ENCODE measurements at places on chromosomes 1 and 21. TPM values are rescaled to one million over a fixed set of nuclear protein-coding genes. Genes with fewer than 3 reads are reported as not detected.
A peak's percentile ranks its signal among the peaks of the same experiment; 100 is the strongest.

DNA sequence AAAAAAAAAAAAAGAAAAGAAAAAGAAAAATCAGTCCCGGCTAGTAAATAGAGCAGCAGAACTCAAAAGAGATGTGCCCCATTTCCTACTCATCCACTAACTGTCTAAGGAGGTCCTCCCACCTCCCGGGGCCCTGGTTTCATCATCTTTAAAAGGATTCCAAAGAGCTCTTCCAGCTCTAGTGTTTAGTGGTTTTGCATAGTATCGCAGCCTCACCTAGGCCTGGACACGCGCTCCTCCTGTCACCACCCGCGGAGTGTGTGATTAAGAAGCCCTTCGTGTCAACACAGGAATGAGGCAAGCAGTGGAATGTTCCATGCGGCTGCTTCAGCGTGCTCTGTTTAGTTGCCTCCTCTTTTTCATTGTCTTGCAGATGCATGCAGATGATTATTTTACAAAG is 49.0 kb downstream of the LBR start:
- H3K27me3 ChIP-seq, result no peaks in the 10 kb centered on the region
- no peaks in the 10 kb centered on the region for H3K36me3 ChIP-seq
- no peak overlapping the region for H3K27ac ChIP-seq
- no peaks in the 10 kb centered on the region for H3K4me1 ChIP-seq
- peak; percentile 64 for DNase-seq

Gene NR1I3
- not detected for total RNA-seq

DNA sequence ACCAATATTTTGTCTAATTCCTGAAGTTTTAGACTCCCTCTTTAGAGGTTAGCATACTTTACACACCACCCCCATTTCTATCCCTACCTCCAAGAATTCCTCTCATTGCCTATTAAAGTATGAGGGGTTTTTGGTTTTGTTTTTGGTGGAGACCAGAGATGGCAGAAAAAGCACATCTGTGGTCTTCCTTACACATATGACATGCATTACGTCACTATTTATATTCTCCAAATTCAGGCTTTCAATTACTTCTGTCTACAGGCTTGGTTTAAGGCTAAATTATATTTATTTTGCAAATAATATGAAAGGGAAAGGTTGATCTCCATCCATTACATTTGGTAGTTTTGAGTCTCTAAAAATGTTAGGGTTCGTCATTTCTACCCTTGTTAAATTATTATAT is 674.6 kb downstream of the LMO4 start:
- H3K4me1 ChIP-seq, result peaks cover 5% of the 10 kb centered on the region
- no peak overlapping the region for H3K4me3 ChIP-seq
- no peaks in the 10 kb centered on the region for H3K27me3 ChIP-seq

DNA sequence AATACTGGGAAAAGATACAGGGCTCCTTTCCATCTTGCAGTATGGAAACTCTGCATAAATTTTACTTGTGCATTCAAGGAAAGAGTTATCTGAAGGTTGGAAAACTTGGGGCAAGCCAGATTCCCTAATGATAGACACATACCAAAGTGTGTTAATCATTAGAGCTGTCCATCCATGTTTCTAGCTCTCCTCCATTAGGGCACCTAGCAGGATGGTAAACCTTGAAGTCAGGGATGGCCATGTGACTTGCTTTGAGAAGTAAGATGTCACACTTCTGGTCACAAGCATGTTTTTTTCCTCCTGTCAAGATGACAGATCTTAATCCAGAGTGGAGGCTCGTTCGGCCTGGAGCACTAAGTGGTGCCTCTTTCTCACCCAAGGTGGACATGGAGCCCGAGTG is 241.9 kb upstream of the RUNX1 start:
- no peaks in the 10 kb centered on the region for H3K27me3 ChIP-seq
- no peaks in the 10 kb centered on the region for H3K4me1 ChIP-seq
- no peak overlapping the region for H3K4me3 ChIP-seq
- H3K36me3 ChIP-seq, result no peaks in the 10 kb centered on the region
- no peak overlapping the region for H3K27ac ChIP-seq
- no peak for DNase-seq

DNA sequence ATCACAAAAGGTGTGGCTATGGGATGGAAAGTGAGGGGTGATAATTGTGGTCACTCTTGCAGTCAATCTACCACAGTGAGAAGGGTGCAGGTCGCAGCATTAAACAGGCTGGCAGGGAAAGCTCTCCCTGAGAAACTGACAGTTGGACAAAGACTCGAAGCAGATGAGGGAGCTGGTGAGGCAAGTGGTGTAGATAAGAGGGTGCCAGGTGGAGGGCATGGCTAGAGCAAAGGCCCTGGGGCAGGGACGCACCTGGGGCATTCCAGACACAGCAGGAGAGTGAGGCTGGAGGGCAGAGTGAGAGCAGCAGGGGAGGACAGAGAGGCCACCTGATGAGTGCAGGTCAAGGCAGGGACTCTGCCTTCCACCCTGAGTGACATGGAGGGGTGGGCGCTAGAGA is 264.8 kb downstream of the PRDM2 start:
- no peaks in the 10 kb centered on the region for H3K4me1 ChIP-seq
- no peaks in the 10 kb centered on the region for H3K27me3 ChIP-seq
- H3K36me3 ChIP-seq, result no peaks in the 10 kb centered on the region
- no peak overlapping the region for H3K27ac ChIP-seq
- no peak for DNase-seq

GRCh38 chr1:94919241-94920030 is 7.5 kb downstream of the CNN3 start:
- H3K27me3 ChIP-seq, result no peaks in the 10 kb centered on the region
- H3K36me3 ChIP-seq, result no peaks in the 10 kb centered on the region
- H3K4me3 ChIP-seq, result no peak overlapping the region
- H3K4me1 ChIP-seq, result peaks cover 12% of the 10 kb centered on the region
- H3K27ac ChIP-seq, result no peak overlapping the region
- DNase-seq, result no peak

GRCh38 chr1:114152508-114153260 is 985 bp downstream of the SYT6 start:
- H3K4me3 ChIP-seq, result peak overlapping the region; percentile 39
- DNase-seq, result peak; percentile 37
- no peaks in the 10 kb centered on the region for H3K36me3 ChIP-seq
- no peak overlapping the region for H3K27ac ChIP-seq
- no peaks in the 10 kb centered on the region for H3K27me3 ChIP-seq

DNA sequence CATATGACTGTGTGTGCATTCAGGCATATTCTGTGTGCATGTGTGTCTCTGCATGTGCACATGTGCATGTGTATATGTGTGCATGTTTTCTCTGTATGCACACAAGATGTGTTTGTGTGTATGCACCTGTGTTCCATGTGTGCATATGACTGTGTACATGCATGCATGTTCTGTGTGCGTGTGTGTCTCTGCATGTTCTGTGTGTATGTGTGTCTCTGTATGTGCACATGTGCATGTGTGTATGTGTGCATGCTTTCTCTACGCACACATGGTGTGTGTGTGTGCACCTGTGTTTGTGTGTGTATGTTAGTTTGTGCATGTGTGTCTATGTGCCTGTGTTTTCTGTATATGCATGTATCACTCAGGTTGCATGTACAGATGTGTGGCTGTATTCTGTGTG is 42.3 kb downstream of the AJAP1 start:
- no peaks in the 10 kb centered on the region for H3K36me3 ChIP-seq
- H3K27ac ChIP-seq, result no peak overlapping the region
- no peak overlapping the region for H3K4me3 ChIP-seq
- no peaks in the 10 kb centered on the region for H3K27me3 ChIP-seq
- no peaks in the 10 kb centered on the region for H3K4me1 ChIP-seq

DNA sequence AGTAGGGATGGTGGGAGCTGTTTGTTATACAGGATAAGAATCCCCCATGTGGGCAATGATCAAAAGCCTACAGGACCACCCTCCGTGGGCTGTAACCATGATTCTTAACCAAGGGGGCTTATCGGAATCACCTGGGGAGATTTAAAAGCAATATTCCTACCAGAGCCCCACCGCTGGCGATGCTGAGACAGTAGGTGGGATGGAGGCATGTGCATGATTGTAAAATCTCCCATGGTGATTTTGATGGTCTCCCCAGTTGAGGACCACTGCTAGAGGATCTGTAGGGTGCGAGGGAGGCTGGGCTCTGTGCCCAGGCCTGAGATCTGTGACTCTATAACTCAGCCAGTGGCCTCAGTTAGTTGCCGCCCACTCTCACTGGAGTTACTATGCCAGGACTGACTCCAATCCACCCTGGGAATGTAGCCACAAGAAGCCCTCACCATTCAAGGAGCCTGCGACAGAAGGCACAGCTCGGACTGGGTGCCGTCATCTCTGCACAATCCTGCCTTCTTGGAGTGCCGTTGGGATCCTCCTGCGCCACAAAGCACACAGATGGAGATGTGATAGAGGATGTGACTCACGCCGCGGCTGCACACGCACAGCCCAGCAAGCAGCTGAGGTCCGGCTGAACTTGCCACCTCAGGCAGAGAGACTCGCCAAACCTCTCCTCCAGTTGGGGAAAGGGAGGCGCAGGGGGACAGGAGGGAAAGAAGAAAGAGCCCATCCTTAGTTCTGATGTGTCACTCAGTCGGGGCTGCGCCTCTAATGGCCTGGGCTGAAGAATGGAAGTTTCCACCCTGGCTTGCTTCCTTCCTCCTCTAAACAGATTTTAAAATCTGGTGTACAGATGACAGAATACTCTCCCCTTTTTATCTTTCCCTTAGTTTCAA is 26.5 kb downstream of the AKNAD1 start:
- H3K4me1 ChIP-seq, result peaks cover 10% of the 10 kb centered on the region
- H3K36me3 ChIP-seq, result no peaks in the 10 kb centered on the region
- H3K4me3 ChIP-seq, result no peak overlapping the region
- no peaks in the 10 kb centered on the region for H3K27me3 ChIP-seq
- no peak for DNase-seq
- H3K27ac ChIP-seq, result no peak overlapping the region

DNA sequence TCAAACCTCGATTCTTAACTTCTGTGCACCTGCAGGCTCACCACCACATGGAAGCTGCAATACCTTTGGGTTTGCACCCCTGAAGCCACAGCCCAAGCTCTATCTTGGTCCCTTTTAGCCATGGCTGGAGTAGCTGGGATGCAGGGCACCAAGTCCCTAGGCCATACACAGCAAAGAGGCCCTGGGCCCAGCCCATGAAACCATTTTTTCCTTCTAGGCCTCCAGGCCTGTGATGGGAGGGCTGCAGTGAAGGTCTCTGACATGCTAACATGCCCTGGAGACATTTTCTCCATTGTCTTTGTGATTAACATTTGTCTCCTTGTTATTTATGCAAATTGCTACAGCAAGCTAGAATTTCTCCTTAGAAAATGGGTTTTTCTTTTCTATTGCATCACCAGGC is 79.2 kb downstream of the PRRX1 start:
- H3K27ac ChIP-seq, result no peak overlapping the region
- H3K36me3 ChIP-seq, result no peaks in the 10 kb centered on the region
- no peaks in the 10 kb centered on the region for H3K27me3 ChIP-seq
- H3K4me1 ChIP-seq, result no peaks in the 10 kb centered on the region
- DNase-seq, result no peak

DNA sequence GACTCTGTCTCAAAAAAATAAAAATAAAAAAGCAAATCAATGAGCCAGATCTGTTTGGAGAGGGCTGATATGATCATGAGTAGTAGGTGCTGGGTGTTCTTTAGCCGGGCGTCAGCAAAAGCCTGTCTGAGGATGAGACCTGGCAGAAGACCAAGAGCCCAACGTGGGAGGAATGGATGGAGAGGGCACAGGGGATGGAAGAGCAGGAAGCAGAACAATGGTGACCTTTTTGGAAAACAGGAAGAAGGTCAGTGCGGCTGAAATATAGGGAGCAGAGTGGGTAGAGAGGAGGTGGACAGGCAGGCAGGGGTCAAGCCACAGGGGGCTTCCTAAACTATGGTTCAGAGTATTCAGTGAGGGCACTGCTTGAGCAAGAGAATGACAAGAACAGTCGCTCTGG is 30.9 kb downstream of the VWA5B1 start:
- H3K4me1 ChIP-seq, result no peaks in the 10 kb centered on the region
- H3K4me3 ChIP-seq, result no peak overlapping the region
- no peaks in the 10 kb centered on the region for H3K27me3 ChIP-seq
- H3K36me3 ChIP-seq, result no peaks in the 10 kb centered on the region
- no peak overlapping the region for H3K27ac ChIP-seq
- DNase-seq, result no peak

Gene ACTL8
- 88.9 TPM for total RNA-seq

DNA sequence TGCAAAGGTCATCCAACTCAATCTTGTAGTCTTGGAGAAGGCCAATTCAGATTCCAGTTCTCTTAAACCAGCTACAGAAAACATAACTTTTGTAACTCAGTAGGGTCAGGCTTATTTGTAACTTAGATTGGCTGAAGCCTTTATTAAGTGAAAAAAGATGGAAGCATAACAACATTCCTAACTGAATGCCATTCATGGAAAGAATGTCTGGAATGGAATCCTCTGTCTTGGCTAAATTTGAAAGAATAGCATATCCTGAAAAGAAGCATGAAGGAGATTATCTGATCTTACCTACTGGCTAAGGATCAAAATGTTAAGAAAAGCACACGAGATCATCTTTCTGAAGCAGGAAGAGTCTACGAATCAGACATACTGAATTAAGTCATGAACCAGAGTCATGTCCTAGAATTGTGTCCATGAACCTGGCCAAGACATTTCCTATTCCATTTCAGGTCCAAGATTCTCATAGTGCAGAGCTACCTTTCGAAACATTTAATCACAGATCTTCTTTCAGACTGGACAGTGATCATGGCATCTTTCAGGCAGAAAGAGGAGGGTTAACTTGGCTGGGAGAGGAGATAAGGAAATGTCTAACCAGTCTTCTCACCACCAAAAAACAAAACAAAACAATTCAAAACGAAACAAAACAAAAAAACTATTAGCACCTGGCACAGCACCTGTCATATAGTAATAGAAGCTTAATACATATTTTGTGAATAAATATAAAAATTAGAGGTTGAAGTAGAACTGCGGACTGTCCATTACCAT is 75.6 kb downstream of the XCL2 start:
- no peaks in the 10 kb centered on the region for H3K36me3 ChIP-seq
- H3K4me1 ChIP-seq, result peaks cover 28% of the 10 kb centered on the region
- no peak overlapping the region for H3K4me3 ChIP-seq
- DNase-seq, result no peak

- no peak overlapping the region for H3K27ac ChIP-seq
- H3K27me3 ChIP-seq, result no peaks in the 10 kb centered on the region
Measured at GRCh38 chr1:41169066-41169798, 72.9 kb downstream of the SCMH1 start.

GRCh38 chr1:109216662-109217061 is 2.9 kb downstream of the SARS1 start:
- peaks cover 7% of the 10 kb centered on the region for H3K4me1 ChIP-seq
- H3K27ac ChIP-seq, result no peak overlapping the region
- DNase-seq, result no peak
- no peaks in the 10 kb centered on the region for H3K36me3 ChIP-seq
- H3K27me3 ChIP-seq, result no peaks in the 10 kb centered on the region

Gene RAB7B
- not detected for total RNA-seq

DNA sequence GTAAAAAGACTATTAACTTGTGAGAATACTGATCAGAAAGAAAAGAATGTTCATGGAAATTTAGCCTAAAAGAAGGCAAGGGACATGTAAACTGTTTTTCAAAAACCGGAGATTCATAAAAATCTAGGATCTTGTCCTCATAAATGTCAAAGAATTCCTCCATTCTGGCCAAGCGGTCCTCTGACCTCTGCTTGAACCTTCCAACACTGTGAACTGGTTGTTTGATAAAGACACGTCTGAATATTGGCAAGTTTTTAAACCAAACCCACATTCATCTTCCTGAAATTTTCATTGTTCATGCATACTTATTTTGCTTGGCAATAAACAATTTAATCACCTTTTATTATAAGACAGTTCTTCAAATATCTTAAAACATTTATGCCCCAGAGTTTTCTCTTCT is 19.8 kb downstream of the ASPM start:
- H3K27ac ChIP-seq, result no peak overlapping the region
- H3K4me3 ChIP-seq, result no peak overlapping the region
- peaks cover 11% of the 10 kb centered on the region for H3K4me1 ChIP-seq

All from Caco-2 (cell line).